ENCODE measurements at places on chromosomes 6 and 20.
A peak's percentile ranks its signal among the peaks of the same experiment; 100 is the strongest.

- no peak for DNase-seq
These were observed 27.7 kb upstream of the VEGFA start for GRCh38 chr6:43742285-43742684.

GRCh38 chr6:9482030-9482738 lies 932.7 kb downstream of the TFAP2A start:
- no peak for DNase-seq

DNA sequence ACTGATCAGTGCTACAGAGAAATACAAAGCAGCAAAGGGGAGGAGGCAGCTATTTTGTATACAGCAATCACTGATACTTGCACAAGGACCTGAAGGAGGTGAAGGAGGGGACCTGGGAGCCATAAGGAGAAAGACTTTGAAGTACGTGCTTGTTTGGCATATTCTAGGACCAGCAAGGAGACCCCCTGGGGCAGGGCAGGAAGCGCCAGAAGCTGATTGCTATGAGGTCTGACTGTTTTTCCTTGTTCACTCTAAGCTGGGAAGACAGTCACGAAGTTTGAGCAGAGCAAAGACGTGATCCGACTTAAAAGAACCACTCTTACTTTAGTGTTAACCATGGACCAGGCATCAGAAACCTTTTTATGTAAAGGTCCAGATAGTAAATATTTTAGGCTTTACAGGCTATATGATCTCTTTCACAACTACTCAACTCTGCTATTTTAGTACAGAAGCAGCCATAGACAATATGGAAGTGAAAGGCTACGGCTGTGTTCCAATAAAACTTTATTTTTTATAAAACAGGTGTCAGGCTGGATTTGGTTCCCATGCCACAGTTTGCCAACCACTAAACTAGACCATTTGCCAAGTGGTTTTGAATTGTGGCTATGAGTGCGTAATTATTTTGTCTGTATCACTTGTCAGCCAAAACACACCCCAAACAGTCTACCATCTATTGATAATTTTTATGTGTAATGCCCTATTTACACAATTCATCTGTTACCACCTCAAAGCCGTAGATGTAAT lies 217.9 kb downstream of the PRL start:
- no peak for DNase-seq

DNA sequence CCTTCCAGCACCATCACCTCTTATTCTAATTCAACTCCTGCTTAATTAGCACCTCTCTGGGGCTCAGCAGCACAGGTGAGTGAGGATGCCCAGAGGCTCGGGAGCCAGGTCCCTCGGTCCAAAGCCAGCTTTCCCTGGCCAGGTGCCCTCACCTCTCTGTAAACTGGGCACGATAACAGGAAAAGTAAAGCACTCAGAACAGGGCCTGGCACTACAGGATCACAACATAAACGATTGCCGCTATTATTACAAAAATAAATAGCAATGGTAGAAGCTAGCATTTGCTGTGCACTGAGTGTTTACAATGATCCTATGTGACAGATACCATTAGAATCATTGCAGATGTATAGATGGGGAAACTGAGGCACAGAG lies 2.6 kb downstream of the BPIFB2 start:
- no peak for DNase-seq

DNA sequence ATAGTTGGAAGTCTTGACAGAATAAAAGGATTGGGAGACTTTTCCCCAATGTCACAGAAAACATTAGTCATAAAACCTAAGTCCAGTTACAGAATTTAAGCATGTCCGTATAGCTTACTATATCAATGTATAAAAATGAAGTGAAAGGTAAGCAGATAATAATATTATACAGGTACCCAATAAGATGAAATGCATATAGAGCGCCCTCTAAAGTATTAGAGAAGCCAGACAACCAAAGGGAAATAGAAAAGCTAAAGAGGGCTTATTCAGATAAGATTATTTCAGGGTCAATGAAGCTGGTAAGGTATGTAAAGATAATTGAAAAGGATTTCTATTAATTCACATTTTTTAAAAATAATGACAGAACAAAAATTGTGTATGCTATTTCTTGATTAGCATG lies 947.7 kb upstream of the MAP3K7 start:
- no peak for DNase-seq

DNA sequence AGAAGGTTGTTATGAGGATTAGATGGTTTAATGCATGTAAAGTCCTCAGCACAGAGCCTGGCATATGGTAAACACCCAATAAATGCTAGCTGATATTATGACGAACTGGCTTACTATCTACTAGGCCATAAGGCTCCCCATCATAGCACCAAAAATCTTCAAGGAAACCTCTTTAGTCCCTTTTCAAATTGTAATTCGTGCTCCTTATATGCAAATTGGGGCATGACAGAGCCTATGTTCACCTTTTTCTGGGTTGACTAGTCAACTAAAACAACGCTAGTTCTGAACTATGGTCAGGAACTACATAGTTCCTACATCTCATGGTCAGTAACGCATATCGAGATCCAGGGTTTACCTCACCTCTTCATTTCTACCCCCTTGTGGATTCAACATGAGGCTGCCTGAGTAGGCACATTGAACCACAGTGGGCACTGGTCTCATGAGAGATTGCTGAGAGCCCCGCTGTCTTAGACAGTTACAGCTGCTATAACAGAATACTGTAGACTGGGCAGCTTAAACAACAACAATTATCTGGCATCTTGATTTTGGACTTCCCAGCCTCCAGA lies 97.2 kb upstream of the TNFAIP3 start:
- DNase-seq: no peak

DNA sequence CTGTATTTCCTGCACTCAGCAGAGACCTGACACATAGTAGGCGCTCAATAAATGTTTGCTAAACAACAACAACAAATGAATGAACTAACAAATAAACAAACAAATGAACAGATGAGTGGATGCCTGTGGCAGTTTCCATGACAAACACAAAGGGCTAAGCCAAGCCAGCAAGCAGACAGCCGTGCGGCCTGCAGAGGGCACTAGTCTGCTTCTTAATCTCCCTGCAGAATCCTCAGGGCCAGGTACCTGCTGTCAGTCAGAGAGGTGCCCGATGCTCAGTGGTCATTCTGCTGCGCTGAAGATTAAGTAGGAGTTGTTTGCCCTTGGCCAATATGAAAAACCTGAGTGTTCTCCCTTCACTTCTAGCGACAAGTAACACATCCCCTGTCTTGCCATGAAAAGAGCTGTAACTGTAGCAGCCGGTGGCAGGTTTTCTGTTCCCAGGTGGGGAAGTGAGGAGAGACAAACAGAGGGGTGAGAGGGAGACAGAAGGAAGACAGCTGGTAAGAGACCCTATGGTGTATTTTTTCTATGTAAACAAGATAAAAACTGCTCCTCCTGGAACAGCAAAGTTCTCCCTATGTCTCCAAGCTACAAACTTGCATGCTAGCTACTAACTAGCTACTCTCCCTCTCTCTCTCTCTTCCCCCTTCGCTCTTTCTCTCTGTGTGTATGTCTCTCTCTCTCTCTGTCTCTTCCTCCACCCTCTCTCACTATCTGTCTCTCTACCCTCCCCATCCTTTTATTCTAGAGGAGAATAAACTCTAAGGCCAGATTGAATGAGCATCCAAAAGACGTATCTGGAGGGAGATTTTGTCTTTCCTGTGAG lies at the start of gene MC3R:
TSS of gene MC3R (plus strand) at position 779 of the 829 bp plus-strand sequence. CDS start 112 bp downstream, outside the sequence.
- DNase-seq: peak; percentile 66

All from activated CD8-positive, alpha-beta memory T cell treated with anti-CD3 and anti-CD28 coated beads, Interleukin-2, amount 10 ng/mL, durations not matched to agents 7 days and 5 days (primary cell).